ENCODE measurements at places on chromosomes 4 and X.

- no peak for DNase-seq
Measured at GRCh38 chr4:37023504-37023903, 221.0 kb upstream of the NWD2 start.

DNA sequence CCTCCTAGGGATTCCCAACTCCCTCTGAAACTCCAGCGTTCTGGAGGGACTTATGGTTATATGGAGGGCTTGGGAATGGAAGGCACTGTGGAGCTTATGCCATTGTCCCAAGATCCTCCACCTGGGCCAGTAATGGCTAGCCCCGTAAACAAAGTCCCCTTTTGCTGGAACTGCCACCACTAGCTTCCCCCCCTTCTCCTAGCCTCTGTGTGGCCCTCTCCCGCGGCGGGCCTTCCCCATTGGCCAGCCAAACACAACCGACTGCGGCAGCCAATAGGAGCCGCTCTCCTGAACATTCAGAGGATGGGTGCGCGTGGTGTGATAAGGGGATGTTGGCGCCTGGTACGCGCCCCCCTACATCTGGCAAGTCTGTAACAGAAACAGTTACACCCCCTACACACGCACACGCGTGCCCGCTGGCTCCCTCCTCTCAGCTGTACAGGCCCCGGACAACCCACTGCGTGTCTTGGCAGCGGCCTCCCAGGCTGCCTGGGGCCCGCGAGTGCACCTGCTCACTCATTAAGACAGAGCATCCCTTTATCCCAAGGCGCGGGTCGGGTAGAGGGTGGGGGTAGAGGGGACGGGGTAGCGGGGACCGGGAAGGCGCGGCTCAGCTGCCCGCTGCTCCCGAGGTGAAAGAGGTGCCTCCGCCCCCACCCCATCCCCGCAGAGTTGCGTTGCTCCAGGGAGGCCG is 863 bp upstream of the RAB33A start:
- peak; percentile 26 for DNase-seq

- no peak for DNase-seq
Measured at GRCh38 chrX:50107470-50107869, 93.3 kb downstream of the AKAP4 start.

- DNase-seq, result no peak
Measured at GRCh38 chrX:66022632-66023384, 17.1 kb downstream of the VSIG4 start.

DNA sequence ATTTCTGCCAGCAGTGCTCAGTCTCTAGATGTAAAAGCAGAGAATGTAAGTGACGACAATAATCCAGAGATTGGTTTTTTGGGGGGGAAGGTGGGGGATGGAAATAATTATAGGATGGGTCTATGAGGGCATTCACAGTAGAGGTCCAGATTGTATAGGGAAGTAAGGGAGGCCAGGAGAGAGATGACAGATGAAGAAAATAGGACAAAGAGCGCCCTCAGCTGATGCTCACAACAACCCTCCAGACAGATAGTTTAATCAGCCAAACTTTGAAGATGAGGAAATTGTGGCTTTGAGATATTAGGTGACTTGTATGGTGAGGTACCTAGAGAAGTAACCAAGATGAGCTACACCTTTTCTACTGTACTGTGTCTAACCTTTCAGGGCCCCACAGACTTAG is 137.9 kb downstream of the MAGEB17 start:
- DNase-seq, result no peak

DNA sequence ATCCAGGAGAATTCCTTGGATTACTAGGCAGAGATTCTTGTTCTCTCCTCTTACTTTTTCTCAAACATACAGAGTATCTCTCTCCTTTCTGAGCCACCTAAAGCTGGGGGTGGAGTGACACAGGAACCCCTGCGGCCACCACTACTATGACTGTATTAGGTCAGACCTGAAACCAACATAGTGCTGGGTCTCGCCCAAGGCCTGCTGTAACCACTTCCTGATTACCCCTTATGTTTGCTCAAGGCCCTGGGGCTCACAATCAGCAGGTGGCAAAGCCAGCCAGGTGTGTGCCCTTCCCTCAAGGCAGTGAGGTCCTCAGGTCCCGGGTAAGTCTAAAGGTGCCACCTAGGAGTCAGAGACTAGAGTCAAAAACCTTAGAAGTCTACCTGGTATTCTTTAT is 166.4 kb downstream of the PARM1 start:
- no peak for DNase-seq

GRCh38 chr4:184146951-184147350 is 70.7 kb downstream of the ENPP6 start:
- no peak for DNase-seq

- DNase-seq, result no peak
Measured at GRCh38 chrX:12370497-12370986, 232.3 kb downstream of the FRMPD4 start.

DNA sequence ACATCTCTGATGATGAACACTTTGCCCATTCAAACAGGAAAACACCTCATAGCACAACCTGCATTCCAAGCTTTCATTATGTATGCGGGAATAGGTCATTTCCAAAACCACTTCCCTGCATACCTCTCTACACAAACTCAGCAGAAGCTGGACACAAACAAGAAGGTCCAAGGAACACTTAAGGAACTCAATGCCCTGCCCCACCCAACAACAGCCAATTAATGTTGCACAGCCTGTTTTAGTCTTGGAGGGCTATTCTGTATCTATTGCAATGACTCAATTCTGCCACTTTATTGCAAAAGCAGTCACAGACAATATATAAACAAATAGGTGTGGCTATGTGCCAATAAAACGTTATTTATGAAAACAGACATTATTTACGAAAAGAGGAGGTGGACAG is 16.7 kb downstream of the OPHN1 start:
- DNase-seq, result no peak

- no peak for DNase-seq
Measured at GRCh38 chrX:1215123-1215823, 2.8 kb upstream of the CRLF2 start.

GRCh38 chr4:15340902-15341732 is 86.7 kb upstream of the C1QTNF7 start:
- DNase-seq, result no peak

- DNase-seq, result no peak
Measured at GRCh38 chr4:111362941-111363361, 740.1 kb upstream of the PITX2 start.

- no peak for DNase-seq
Measured at GRCh38 chr4:92299152-92299551, 4.6 kb upstream of the GRID2 start.

- DNase-seq, result no peak
Measured at GRCh38 chr4:188423039-188423438, 283.8 kb downstream of the TRIML1 start.

DNA sequence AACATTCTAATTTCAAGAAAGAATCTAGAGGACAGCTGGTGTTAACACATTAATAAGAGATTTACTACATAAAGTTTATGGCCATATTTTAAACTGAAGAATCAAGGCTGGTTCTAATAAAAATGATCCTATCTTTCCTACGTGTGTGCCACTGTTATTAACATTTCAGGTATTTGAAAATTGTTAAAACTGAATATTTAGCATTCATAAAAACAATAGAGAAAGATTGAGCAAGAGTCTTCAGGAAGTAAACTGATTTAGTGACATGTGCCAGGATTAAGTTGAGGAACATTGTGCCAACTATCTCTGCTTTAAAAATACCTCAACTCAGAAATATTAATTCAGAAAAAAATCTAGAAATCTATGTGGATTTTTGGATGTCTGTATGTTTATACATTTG is 810.1 kb downstream of the FAT4 start:
- DNase-seq, result no peak

- DNase-seq, result no peak
Measured at GRCh38 chr4:20615486-20616260, 84.6 kb upstream of the PACRGL start.

GRCh38 chr4:181671672-181672071 is 571.5 kb upstream of the TENM3 start:
- DNase-seq, result no peak

GRCh38 chr4:3661989-3662388 is 104.2 kb upstream of the ADRA2C start:
- no peak for DNase-seq

GRCh38 chr4:184267673-184268583 is 50.3 kb upstream of the ENPP6 start:
- no peak for DNase-seq

- DNase-seq, result no peak
Measured at GRCh38 chr4:115113506-115114106, at the start of gene NDST4. Gene NDST4 (minus strand): TSS chr4:115113620. CDS start chr4:115077036, 36,584 bp downstream.

DNA sequence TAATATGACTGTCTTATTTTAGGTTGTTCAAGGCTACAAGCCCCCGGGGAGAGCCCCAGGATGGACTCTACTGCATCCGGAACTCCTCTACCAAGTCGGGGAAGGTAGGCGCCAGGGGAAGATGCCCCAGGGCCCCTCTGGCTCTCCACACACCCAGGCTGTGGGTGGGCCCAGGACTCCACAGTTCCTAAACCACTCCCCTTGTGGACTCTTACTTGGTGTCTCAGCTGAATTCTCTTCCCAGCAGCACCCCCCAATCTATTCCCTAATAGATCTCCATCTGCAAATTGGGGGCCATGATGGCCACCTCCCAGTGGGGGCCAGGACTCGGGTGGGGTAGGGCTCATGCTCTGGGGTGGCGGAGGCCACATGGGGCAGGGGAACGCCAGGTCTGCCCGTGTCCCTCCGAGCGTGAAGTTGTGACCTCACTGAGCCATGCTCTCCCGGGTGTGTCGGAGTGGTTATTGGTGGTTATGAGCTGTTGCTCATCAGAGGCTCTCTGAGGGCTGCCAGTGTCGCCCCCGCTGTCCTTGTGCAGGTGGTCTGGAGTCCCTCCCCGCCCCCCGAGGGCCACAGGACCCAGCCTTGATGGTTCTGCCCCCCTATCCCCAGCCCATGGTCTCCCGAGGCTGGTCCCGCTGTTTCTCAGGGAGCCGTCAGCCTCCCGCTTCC is 11.2 kb upstream of the ADD1 start:
- no peak for DNase-seq

DNA sequence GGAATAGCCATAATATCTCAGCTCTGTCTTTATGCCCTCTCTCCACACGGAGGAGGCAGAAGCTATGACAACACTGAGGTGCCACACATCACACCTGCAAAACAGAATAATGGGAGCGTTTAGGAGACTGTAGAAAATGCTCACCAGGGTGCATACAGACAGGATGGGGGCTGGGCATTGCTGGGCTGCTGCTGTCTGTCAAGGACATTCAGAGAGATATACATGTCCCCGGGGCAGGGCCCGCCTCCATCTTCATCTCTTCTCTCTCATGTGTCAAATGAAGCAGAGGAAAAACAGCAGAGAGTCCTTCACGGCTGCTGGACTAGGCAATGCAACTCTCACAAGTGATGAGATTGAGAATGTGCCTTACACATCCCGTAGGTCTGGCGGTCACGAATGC is 65.3 kb upstream of the DHRSX start:
- DNase-seq, result peak; percentile 12

DNA sequence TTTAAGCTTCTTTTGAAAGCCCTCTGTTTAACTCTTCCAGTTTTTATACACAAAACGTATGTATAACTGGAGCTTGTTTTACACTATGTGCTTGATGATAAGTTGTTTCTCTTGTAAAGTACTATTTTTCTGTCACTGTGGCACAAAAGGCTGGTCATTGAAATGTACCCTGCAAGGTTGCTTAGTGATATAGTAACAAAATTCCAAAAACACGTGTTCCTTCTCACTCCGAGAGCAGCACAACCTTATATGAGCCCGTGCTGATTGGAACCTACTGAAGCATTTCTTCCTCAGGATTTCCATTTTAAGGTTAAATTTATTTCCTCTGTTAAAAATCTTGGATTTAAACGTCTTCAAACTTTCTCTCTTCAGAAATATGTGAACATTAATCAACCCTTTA is 772.9 kb upstream of the TENM3 start:
- no peak for DNase-seq

GRCh38 chr4:156201050-156201449 is 247.4 kb upstream of the CTSO start:
- DNase-seq, result no peak

DNA sequence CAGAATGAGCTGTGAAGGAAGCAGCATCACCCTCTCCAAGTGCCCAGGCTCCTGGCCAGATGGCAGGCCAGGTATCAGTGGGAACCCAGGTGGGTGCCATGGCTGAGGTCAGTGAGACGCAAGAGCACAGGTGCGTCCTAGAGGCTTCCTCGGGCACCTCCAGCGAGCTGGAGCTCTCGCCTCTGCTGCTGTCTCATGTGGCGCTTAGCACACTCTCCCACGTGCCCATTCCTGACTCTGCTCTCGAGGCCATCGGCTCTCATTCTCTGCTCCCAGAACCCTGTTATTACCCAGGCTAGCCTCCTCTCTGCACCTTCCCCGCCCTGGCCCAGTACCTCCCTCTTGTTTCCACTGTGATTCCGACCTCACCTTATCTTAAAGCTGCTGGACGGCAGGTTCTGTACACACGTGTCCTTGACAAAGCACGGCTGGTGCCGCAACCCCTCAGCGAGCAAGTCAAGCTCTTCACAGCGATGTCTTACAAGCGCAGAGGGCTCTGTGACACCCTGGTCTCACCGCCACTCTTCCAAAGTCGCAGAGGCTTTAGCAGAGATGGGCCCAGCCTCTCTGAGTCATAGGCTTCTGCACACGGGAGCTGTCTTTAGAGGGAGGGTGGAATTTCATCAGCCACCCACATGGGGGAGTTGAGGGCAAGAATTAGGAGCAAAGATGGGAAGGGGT is 15.4 kb upstream of the MSANTD1 start:
- no peak for DNase-seq

GRCh38 chr4:135269125-135269890 is 1067.7 kb upstream of the PABPC4L start:
- DNase-seq, result no peak

DNA sequence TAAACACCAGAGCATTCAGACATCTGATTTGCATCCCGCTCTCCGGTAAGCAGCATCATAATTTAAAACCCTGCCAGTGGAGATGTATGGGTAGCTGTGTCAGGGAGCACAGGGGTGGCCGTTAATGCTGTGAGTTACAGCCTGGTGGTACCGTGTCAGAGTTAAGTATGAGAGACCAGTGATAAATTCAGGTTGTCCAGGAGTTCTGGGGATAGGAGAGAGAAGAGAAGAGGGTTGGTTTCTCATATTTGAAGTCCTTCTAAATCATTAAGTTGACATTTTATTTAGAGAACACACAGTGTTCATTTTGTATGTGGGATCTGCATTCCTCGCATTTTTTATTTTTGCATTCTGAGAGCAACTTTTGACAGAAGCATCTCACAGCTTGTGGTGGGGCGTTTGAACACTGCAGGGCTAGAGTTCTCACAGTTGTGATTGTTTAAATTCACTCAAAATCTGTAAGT is 157.6 kb downstream of the DCLK2 start:
- DNase-seq, result no peak

GRCh38 chr4:71713611-71714203 is 70.2 kb downstream of the GC start:
- peak; percentile 8 for DNase-seq

GRCh38 chrX:129359269-129359668 is 164.0 kb downstream of the SMARCA1 start:
- DNase-seq, result no peak

- no peak for DNase-seq
Measured at GRCh38 chr4:169416461-169416860, 145.7 kb upstream of the SH3RF1 start.
